ENCODE measurements at places on chromosomes 12 and 14.

DNA sequence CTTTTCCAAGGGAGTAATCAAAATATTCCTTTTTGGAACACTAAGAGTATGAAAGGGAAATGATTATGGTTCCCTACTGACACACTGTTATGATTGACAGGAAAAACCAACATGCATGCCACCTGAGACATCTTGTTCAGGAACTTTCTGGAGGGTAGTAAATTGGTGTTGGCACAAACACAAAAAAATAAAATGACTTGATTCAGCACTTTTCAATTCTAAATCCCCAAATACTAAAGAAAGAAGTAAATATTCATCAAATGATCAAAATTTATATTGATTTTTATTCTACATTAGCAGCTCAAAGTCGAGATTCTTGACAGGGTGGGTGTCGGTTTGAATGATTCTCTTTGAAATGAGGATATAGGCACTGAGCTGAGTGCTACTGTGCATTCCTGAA lies 271.4 kb upstream of the NPAS3 start:
- DNase-seq: no peak

DNA sequence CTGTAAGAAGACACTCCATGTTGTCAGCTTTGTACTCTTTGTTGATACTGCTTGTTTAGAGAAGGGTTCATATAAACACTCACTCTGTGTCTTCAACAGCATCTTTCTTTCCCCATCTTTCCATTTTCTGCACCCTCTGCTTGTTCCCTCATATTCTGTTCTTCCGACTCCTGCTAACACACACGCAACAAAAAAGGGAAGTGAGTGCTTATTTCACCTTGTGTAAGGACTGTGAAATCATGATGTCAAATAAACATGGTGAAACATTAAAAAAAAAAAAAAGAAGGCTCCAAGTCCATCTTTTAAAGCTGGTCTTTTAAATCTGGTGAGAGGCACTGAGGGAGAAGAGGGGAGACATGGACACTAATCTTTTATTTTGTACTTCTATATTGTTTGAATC lies 145.4 kb downstream of the RPAP3 start:
- DNase-seq: no peak

GRCh38 chr14:68470361-68470760 lies 322.5 kb downstream of the ZFP36L1 start:
- no peak for DNase-seq

DNA sequence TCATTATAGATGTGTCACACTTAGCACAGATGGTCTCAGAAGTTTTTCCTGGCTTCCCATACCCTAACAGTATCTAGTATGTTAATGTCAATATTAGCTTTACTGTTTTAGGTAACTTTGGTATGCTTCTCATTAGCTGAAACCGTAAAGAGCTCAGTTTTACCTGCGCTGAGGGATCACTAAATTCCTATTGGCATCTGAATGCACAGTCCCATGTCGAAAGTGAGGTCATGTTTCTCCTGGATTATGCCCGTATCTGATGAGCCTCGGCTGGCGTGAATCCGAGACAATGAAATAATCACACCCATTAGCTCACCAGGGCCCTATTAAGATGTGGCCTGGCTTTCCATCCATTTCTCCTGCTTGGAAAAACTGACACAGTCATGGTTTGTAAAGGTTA lies 418.2 kb downstream of the ZFP36L1 start:
- DNase-seq: no peak

DNA sequence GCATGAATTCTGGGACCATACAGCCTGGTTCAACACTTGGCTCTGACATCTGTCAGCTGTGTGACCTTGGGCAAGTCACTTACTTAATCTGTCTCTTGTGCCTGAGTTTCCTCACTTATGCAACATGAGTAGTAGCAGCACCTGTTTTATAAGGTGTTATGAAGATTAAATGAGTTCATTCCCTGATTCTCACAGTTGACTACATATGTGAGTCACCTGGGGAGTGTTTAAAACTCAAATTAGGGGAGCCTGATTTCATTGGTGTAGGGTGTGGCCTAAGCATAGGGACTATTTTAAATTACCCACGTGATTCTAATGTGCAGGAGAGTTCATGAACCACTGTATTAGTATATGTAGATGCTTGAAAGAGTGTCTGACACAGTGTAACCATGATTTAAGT lies 36.7 kb upstream of the TMEM233 start:
- no peak for DNase-seq

DNA sequence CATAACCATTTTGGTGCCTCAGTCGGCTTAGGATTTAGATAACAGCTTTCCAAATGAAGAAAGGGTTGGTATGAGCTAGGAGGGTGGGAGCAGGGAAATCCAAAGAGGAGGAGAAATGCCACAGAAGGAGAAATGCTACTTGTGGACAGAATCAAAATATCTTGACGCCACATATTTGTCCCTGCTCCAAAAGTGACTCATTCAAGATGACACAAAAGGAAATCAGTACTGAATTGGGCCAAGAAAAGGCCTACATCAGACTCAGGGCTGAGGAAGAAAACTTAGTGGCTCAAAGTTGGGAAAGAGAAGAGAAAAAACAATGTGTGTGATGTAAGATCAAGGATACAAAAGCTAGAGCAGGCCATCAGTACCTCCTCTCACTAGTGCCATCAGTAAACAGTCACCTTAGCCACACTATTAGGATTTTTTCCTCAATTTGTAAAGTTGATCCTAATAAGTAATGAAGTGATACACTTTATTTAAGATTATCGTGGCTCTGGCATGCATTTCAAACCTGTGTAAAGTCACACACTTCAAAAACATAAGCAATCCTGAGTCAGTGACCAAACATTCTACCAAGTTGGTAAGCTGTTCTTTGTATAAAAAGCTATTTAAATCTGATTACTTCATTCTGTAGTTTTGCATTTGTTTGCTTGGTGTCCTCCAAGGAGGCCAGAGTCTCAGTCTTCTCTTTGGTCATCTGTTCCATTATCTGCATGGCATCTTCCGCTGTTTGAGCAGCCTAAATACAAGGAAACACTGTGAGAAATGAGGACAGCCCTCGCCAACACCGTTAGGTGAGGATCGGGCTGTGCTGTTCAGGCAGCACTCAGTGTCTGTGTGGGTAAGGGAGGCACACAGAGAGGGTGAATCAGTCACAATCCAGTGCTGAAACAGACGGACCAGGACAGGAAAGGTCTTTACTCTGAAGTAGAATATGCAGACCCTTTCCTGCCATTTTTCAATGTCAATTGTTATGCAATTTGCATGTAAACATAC lies 52.6 kb upstream of the VPS33A start:
- DNase-seq: no peak

GRCh38 chr12:129075460-129076208 lies 222.4 kb downstream of the GLT1D1 start:
- no peak for DNase-seq
